ENCODE measurements at places on chromosomes 2 and 18.
A peak's percentile ranks its signal among the peaks of the same experiment; 100 is the strongest.

DNA sequence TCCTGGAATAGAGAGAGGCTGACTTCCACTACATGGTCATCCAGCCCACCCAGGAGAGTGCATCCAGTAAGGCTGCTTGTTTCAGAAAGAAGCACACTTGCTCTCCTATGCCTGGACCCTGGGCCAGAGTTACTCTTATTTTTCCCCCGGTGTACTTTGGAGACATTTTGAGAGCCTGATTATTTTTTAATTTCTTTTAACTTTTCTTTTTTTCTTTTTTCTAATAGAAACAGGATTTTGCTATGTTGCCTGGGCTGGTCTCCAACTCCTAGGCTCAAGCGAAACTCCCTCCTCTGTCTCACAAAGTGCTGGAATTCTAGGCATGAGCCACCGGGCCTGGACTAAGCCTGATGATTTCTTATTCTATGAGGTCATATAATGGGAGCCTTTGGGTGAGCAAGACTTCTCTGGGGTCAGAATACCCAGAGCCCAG is 62.2 kb downstream of the RPL37A start:
- no peaks in the 10 kb centered on the region for H3K36me3 ChIP-seq
- DNase-seq, result peak; percentile 89
- H3K4me1 ChIP-seq, result peaks cover 12% of the 10 kb centered on the region
- H3K4me3 ChIP-seq, result no peak overlapping the region
- peak overlapping the region; percentile 77 for H3K27ac ChIP-seq

DNA sequence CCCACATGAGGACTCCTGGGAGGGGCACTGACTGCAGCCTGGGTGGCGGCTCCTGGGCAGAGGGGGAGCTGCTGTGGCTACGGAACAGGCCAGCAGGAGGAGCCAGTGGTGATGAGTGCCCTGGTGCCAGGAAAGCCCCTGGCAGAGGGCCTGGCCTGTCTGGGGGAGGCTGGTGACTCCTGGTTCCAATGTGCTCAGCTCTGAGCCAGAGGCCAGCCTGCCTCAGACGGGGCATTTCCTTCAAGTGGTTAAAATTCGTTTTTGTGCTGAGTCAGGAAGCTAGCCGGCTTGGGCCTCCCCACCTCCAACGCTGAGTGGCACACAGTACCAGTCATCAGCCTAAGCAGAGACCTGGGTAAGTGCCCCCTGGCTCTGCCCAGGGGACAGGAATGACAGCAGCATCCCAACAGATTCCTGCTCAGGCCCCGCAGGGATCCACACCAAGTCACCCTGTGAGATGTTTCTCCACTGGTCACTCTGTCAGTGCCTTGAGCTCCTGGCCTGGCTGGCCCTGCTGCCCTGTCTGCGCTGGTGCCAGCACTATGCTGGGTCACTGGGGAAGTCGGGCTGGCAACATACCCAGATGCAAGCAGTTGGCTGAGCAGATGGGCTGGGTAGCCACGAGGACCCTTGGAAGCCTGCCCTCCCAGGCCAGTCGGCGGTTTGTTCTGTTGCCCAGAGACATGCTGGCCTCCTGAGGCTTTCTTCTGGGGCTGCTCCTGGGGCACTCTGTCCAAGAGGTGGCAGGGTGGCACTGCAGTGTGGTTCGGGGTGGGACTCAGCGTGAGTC is 7.1 kb upstream of the KLF11 start:
- H3K36me3 ChIP-seq, result no peaks in the 10 kb centered on the region
- no peak overlapping the region for H3K4me3 ChIP-seq
- H3K27ac ChIP-seq, result no peak overlapping the region
- DNase-seq, result peak; percentile 63

DNA sequence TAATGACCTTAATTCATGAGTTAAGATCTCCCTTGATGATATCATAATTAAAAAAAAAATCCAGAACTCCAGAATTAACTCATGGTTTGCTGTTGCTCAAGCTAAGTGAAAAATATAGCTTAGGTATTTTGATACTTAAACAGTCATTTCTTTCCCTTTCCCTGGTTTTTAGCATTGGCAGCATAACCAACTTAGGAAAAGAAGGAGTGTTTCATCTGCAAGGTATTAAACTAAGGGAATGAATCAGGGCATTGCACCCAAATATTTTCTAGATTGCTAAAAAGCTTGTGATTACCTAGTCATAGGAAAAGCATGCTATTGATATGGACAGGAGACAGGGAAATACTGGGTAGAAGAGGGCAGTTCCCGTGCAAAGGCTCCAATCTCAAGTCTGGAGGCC is 207.2 kb downstream of the LRP1B start:
- no peaks in the 10 kb centered on the region for H3K4me1 ChIP-seq
- peak; percentile 44 for DNase-seq
- no peak overlapping the region for H3K27ac ChIP-seq
- no peaks in the 10 kb centered on the region for H3K36me3 ChIP-seq
- no peaks in the 10 kb centered on the region for H3K27me3 ChIP-seq
- H3K4me3 ChIP-seq, result no peak overlapping the region

- peaks cover 8% of the 10 kb centered on the region for H3K36me3 ChIP-seq
- no peak overlapping the region for H3K4me3 ChIP-seq
- H3K27me3 ChIP-seq, result no peaks in the 10 kb centered on the region
- no peak overlapping the region for H3K27ac ChIP-seq
Observed at GRCh38 chr2:170006587-170007325, 171.2 kb upstream of the MYO3B start.

DNA sequence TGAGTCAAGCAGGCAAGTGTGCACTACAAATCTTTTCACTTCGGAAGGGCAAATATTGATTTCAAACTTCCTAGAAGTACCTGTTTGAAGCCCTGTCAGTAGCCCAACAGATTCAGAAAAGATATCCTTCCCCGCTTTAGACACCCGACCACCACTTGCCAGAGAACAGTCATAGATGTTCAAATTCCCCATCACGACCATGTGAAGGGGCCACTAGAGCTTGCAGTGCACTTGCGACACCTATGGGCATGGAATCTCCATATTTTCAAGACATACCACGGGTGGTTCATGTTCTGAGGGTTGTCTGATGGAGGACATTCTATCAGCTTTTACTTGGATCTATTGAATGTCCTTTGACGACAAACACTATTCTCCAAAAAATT is 23.8 kb downstream of the GNLY start:
- no peak for DNase-seq
- H3K27ac ChIP-seq, result no peak overlapping the region
- peaks cover 14% of the 10 kb centered on the region for H3K27me3 ChIP-seq
- no peaks in the 10 kb centered on the region for H3K4me1 ChIP-seq
- no peak overlapping the region for H3K4me3 ChIP-seq

GRCh38 chr2:150557020-150557600 is 69.6 kb upstream of the RND3 start:
- H3K4me3 ChIP-seq, result no peak overlapping the region
- no peak for DNase-seq
- peaks cover 9% of the 10 kb centered on the region for H3K4me1 ChIP-seq
- H3K36me3 ChIP-seq, result no peaks in the 10 kb centered on the region
- H3K27ac ChIP-seq, result no peak overlapping the region

GRCh38 chr18:55327454-55327853 is 260.5 kb downstream of the TCF4 start:
- H3K27ac ChIP-seq, result no peak overlapping the region
- no peak overlapping the region for H3K4me3 ChIP-seq
- no peak for DNase-seq
- no peaks in the 10 kb centered on the region for H3K27me3 ChIP-seq

DNA sequence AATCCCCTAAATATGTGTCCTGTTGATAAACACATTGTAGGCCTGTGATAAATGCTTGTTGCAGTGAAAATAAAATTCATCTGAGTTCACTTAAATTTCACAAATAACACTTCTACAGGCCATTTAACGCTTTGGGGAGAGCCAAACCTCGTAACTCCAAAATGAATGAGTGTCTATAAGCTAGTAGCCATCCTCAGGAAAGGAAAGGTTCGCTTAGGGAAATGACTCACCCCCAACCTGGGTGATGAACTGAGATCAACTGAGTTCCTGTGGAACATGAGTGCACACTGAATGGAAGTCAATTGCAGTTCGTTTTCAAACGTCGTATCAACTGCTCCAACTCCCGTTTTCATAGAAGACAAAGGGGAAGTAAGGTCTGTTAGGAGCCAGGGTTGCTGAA is 527.6 kb upstream of the ID2 start:
- H3K36me3 ChIP-seq, result no peaks in the 10 kb centered on the region
- DNase-seq, result no peak
- no peak overlapping the region for H3K4me3 ChIP-seq
- H3K27ac ChIP-seq, result no peak overlapping the region
- H3K4me1 ChIP-seq, result peaks cover 8% of the 10 kb centered on the region

DNA sequence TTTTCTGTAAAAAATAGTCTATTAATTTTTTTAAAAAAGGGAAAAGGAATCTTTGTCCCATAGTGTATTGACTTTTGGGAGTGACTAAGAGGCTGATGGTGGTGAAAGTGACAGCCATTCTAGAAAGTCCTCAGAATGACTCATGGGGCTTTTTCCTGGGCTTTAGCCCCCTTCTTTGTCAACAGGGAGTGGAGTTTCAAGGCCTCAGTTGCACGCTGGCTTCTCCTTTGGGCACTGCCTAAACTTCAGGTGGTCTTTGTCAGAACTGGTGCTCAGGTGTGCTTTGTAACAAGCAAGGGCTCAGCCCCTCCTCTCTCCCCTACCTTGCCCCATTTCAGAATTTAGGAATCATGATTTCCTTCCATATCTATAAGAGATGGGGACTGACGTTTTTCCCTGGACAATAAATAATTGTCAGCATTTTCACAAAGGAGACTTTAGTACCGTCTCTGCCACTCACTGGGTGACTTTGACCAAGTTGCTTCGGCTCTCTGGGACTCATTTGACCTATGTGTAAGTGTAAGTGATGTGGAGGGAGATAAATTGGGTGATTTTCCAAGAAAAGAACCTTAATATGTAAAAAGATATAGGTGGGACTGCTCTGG is 61.2 kb upstream of the IGFBP2 start:
- H3K36me3 ChIP-seq, result no peaks in the 10 kb centered on the region
- H3K27me3 ChIP-seq, result peaks cover 10% of the 10 kb centered on the region
- H3K4me1 ChIP-seq, result no peaks in the 10 kb centered on the region
- DNase-seq, result no peak
- no peak overlapping the region for H3K4me3 ChIP-seq

GRCh38 chr2:25598911-25599310 is 74.5 kb downstream of the DTNB start:
- peaks cover 4% of the 10 kb centered on the region for H3K4me1 ChIP-seq
- no peaks in the 10 kb centered on the region for H3K27me3 ChIP-seq
- no peaks in the 10 kb centered on the region for H3K36me3 ChIP-seq
- no peak for DNase-seq
- H3K27ac ChIP-seq, result no peak overlapping the region

GRCh38 chr2:158192515-158193443 is 91.1 kb downstream of the UPP2 start:
- no peak overlapping the region for H3K4me3 ChIP-seq
- H3K27ac ChIP-seq, result no peak overlapping the region
- no peaks in the 10 kb centered on the region for H3K36me3 ChIP-seq
- H3K27me3 ChIP-seq, result no peaks in the 10 kb centered on the region
- DNase-seq, result no peak

- no peak overlapping the region for H3K27ac ChIP-seq
- H3K4me3 ChIP-seq, result no peak overlapping the region
- H3K36me3 ChIP-seq, result peaks cover 1% of the 10 kb centered on the region
- no peak for DNase-seq
- no peaks in the 10 kb centered on the region for H3K27me3 ChIP-seq
Observed at GRCh38 chr18:70338890-70339289, 50.0 kb downstream of the SOCS6 start.

- peaks cover 6% of the 10 kb centered on the region for H3K36me3 ChIP-seq
- no peaks in the 10 kb centered on the region for H3K27me3 ChIP-seq
- no peak overlapping the region for H3K27ac ChIP-seq
Observed at GRCh38 chr2:205692104-205692503, 9.8 kb downstream of the NRP2 start.

DNA sequence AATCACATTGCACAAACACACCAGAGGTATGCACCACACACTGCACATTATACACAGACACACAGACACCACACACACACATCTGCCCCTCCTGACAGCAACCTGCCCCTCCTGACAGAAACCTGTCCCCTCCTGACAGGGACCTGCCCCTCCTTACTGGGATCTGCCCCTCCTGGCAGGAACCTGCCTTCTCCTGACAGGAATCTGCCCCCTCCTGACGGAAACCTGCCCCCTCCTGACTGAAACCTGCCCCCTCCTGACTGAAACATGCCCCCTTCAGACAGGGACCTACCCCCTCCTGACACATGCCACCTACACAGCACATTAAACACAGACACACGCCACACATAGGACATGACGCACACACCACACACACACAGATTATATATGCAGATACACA is 88.9 kb downstream of the PXDN start:
- peaks cover 46% of the 10 kb centered on the region for H3K36me3 ChIP-seq
- peak overlapping the region; percentile 56 for H3K27ac ChIP-seq
- peaks cover 34% of the 10 kb centered on the region for H3K4me1 ChIP-seq
- H3K27me3 ChIP-seq, result no peaks in the 10 kb centered on the region
- no peak for DNase-seq
- no peak overlapping the region for H3K4me3 ChIP-seq

- H3K27me3 ChIP-seq, result no peaks in the 10 kb centered on the region
- H3K27ac ChIP-seq, result no peak overlapping the region
- no peaks in the 10 kb centered on the region for H3K36me3 ChIP-seq
- H3K4me1 ChIP-seq, result peaks cover 21% of the 10 kb centered on the region
- no peak overlapping the region for H3K4me3 ChIP-seq
Observed at GRCh38 chr2:46485002-46485401, 5.6 kb downstream of the TMEM247 start.

- no peak overlapping the region for H3K27ac ChIP-seq
- no peak overlapping the region for H3K4me3 ChIP-seq
- DNase-seq, result no peak
- H3K27me3 ChIP-seq, result no peaks in the 10 kb centered on the region
- peaks cover 13% of the 10 kb centered on the region for H3K4me1 ChIP-seq
Observed at GRCh38 chr2:9315280-9315847, 108.0 kb downstream of the ITGB1BP1 start.

DNA sequence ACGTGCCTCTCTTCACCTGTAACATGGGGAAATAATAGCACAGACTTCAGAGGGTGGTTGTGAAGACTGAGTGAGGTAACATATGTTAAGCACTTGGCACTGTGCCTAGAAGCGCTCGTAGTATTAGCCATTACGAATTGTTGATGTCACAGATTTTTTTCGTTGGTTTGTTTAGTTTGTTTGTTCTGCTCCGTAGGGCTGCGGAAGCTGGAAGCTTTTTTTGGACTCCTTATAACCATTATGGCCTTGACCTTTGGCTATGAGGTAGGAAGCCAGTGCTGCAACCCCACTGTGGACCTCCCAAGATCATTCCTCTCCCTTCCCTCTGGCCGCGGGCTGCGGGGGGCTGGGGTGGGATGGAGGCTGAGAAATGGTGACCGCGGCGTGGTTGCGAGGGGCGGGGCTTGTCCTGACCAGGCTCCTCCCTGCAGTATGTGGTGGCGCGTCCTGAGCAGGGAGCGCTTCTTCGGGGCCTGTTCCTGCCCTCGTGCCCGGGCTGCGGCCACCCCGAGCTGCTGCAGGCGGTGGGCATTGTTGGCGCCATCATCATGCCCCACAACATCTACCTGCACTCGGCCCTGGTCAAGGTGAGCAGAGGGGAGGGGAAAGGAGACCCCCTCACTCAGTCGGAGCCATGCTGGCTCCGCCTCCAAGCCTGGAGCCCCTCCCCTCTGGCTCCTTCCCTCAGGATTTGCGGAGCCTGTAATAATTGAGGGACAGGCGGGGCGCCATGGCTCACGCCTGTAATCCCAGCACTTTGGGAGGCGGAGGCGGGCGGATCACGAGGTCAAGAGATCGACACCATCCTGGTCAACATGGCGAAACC is 5.5 kb downstream of the SLC11A1 start:
- DNase-seq, result peak; percentile 80
- H3K4me1 ChIP-seq, result peaks cover 2% of the 10 kb centered on the region
- H3K4me3 ChIP-seq, result peak overlapping the region; percentile 42
- H3K36me3 ChIP-seq, result no peaks in the 10 kb centered on the region

All from IMR-90 (cell line).